ENCODE measurements at places on chromosomes 6 and 20. TPM values are rescaled to one million over a fixed set of nuclear protein-coding genes. Genes with fewer than 3 reads are reported as not detected.

KIFC1 gene
- 1.6 TPM for total RNA-seq

DNA sequence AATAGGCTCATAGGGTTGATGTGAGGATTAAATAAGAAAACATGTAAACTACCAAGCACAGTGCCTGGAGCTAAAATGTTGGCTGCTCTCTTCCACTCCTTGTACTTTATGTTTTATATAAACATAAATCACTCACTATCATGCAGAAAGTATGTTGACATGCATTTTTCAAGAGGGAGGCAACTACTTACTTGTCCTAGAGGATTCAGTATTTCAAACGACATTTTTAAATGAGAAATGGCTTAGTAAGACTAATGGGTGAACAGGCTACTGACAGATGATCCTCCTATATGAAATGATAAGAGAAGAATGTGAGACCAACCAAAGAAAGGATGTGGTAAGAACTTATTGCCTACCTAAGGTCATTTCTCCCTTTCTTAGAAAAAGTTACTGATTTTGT is 21.0 kb downstream of the LATS1 start:
- DNase-seq = no peak

PIM1 gene
- total RNA-seq = 46.2 TPM

SLC17A2 gene
- not detected for total RNA-seq

DNA sequence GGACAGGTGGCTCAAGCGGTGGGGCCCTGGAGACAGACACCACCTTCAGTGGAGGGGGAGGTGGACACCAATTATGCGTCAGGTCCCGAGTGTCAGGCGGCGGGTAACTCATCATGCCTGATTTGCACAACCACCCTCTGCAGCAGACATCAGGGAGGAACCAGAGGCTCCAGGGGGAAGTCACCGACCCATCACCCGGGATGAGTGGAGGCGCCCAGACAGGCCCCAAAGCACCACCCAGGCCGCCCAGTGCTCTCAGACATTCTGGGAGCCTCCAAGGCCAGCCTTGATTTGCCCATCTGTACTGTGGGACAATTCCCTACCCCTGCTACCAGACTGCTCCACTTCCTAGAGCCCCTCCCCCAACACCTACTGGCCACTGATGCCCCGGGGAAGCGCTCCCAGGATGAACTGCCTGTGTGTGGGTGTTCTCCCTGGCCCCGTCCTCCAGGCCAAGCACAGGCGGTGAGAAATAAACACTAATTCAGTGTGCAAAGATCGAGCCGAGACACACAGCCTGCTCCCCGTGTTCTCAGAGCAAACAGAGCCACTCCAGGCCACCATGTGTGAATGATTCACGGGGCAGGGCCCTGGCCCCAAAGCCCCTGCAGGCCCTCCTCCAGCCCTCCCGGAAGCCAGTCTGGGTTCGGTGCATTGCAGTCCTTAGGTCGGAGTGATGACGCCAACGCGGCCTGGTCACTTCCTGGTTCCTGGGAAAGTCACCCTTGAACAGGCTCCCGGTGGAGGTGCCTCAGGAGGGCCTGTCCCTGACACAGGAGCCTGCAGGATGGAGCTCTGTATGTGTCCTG is 107.2 kb downstream of the ASXL1 start:
- DNase-seq = peak; percentile 81

FKBP1C gene
- total RNA-seq = not detected

- DNase-seq = no peak
Observed at GRCh38 chr6:44702292-44702691, 314.8 kb downstream of the CDC5L start.

GRCh38 chr20:57465943-57466342 is 59.0 kb downstream of the CTCFL start:
- no peak for DNase-seq

RTN4IP1 gene
- total RNA-seq = 11.9 TPM

DNA sequence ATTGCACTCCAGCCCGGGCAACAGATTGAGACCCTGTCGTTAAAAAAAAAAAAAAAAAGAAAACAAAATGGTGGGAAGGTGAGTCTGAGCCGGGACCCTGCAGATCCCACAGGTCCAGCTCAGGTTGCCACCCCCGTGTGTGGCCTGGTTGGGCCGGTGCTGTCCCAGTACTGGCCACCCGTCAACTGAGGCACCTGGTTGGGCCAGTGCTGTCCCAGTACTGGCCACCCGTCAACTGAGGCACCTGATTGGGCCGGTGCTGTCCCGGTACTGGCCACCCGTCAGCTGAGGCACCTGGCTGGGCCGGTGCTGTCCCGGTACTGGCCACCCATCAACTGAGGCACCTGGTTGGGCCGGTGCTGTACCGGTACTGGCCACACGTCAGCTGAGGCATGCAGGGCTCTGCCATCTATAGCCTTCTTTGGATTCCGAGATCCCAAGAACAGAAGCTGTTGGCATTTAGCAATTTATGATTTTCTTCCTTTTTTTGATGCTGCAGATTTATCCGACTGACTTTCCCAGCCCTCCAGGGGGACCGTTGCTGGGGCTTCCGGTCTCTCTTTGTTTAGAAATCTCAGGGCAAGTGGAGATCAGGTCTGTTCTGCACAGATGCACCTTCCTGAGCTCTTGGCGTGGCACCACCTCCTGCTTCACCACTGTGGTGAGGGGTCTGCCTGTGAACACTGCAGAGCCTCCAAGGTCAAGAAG is 113.8 kb downstream of the SYCP2 start:
- DNase-seq = peak; percentile 48

- DNase-seq = no peak
Observed at GRCh38 chr6:130513770-130514169, 148.0 kb downstream of the TMEM200A start.
